Left kidney (tissue), 8 donors: ENCODE measurements at places on chromosomes 7 and 10.
A peak's percentile ranks its signal among the peaks of the same experiment; 100 is the strongest.

GRCh38 chr7:82729172-82730030, 285.8 kb upstream of the CACNA2D1 start:
- DNase-seq = peak; percentile 53

DNA sequence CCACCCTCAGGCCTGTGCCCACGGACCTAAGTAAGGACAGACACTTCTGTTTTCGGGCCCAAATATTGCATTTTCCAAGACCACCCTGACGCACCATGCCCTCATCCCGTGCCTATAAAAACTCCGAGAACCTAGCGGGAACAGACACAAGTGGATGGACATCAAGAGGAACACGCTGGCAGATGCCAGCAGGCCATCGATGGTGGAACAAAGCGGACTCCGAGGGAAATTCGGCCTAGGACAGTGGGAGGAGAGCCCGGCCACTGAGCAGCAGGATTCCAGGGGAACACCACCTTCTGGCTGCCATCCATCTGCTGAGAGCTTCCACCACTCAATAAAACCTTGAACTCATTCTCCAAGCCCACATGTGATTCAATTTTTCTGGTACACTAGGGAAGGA, 243.6 kb upstream of the ZWINT start:
- DNase-seq = no peak

DNA sequence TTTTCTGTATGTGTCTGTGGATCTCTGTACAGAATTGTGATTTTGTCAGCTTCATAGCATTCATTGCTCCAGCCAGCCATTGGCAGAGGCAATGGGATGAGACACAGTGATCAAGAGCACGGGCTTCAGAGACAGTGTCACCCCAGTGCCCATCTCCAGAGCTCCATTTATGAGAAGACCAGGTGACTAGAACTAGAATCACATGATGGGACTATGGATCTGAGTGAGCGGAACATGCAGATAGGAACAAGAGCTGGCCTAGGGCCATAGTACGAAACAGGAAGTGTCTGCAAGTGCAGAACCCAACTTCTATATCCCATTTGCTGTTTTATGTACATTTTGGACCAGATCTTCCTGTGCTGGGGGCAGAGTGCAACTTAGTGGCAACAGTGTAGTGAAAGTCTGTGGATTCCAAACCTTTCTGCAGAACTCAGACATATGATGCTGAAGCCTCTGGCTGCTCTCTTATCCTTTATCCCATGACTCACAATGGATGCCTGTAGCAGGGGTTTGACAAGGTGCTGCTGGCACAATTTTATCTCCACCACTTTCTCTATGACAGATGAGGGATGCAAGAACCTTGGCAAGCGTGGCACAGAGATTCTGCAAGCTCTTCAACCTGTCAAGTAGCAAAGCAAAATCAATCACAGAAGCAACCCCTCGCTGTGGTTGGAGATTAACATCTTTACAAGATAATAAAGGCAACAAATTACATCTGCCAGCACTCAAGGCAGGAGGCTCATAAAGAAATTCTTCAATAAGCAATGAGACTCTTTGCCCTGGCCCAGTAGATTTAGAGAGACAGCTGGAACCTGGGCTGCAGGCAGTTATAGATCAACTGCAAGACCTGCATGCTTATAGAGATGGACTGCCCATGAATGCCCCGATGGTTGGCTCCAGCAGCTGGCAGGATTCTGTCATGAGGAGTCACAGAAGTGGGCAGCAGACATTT, 681.3 kb downstream of the TNS3 start:
- no peak for DNase-seq

- no peak for DNase-seq
Observed at GRCh38 chr10:101014966-101015581, 15.5 kb downstream of the LZTS2 start.
